ENCODE measurements at places on chromosomes 2 and 18.

GRCh38 chr2:73917696-73918207, 8.9 kb upstream of the DGUOK start:
- no peak for DNase-seq

DNA sequence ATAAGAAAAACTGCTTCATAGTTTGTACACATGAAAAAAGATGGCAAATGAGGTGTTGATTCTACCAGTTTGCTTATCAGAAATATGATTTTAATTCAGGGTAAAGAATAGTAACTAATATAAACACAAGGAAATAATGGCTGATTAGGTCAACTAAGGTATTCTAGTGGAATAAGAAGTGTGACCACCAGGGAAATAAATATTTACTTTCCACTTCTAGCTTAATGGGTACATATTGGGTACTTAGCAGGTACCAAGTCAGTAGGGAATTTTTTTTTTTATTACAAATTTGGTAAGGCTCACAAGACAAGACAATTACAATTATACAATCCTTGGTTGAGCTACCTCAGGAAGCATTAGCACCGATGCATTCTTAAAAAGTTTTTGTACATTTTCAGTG, 135.7 kb downstream of the PLEKHA3 start:
- DNase-seq = no peak

DNA sequence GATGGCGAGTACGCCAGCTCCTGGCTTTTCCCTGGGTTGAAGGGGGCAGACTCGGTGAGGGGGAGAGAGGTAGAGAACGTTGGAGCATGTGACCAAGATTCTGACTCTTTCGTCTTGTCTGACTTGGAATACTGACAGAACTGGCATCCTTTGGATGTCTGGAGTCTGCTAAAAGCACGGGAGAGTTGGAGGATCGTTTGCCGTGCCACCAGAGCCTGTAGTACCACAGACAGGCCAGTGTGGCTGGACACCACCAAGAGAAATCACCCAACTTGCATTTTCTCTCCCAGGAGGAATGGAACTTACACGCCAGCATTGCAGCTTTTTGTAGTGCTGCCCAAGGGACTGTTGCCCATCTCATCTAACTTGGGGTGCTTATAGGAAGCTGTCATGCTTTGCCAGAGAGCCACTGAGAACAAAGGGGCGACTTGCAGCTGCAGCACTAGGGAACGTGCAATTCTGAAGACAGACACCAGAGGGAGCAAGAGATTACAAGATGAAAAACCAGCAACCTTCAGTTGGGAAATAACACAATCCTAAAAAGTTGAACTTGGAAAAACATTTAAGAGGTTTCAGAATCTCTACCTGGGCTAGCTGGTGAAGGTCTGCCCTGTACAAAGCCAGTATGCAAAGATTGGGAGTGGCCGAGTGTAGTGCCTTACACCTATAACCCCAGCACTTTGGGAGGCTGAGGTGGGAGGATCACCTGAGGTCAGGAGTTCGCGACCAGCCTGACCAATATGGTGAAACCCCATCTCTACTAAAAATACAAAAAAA, 24.1 kb downstream of the PSMG2 start:
- no peak for DNase-seq

DNA sequence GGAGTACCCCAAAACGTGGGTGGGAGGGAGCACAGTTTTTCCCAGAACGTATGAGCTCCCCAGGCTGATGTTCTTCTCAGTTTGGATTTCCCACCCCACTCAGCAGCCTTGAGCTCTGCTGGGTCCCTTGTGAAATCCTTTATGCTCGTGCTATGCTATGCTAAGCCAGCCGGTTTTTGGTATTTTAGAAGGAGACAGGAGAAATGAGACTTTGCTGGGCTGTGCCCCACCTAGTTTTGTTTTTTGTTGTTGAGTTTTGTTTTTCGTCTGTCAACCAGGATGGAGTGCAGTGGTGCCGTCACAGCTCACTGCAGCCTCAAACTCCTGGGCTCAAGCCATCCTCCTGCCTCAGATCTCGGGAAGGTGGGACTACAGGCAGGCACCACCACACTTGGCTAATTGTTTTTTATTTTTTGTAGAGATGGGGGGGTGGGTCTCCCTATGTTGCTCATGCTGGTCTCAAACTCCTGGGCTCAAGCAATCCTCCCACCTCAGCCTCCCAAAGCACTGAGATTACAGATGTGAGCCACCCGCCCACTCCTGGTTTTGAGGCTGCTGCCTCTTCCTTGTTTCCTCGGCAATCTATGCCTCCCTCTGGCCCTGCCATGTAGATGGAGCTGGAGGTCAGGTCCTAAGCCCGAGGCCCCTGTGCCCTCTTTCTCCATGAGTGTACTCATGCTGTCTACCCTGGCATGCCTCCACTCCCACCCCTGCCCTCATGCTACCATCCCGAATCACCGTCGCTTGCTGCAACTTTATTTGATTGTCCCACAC, 17.5 kb upstream of the MGAT4A start:
- no peak for DNase-seq

DNA sequence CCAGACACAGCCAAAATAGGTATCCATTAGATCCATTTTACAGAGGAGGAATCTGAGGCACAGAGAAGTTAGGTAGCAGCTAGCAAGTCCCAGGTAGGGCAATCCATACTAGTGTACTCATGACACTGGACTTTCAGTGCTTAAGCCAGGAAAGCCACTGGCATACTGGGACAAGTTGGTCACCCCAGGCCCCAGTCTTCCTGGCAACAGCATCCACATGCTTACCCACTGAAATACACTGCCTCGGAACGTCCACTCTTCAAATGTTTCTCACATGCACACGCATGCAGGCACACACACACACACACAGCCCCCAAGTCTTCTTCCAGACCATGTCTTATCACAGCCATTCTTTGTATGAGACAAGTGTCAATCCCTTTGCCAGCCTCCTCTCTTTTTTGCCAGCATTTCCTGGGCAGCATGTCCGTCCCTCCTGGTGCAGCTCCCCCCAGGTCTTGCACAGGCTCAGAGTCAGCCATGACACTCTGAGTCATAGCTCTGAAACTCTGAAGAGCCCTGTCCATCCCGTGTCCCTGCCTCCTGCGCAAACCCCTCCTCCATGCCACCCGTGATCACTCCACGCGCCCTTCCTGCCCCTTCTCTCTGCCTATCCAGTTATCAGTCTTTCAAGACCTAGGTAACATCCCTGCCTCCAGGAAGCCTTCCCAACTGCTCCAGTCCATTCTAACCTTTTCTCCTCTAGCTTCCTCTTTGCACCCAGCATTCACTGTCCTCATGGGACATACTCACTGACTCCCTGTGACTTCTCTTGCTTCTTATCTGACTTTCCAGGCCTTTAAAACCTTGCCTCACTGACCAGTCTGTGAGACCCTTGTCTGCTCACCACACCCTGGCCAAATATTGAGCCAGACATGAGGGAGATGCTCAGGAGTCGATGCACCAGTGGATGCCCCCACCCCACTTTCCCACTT, 10.9 kb upstream of the TEX261 start:
- DNase-seq = no peak

DNA sequence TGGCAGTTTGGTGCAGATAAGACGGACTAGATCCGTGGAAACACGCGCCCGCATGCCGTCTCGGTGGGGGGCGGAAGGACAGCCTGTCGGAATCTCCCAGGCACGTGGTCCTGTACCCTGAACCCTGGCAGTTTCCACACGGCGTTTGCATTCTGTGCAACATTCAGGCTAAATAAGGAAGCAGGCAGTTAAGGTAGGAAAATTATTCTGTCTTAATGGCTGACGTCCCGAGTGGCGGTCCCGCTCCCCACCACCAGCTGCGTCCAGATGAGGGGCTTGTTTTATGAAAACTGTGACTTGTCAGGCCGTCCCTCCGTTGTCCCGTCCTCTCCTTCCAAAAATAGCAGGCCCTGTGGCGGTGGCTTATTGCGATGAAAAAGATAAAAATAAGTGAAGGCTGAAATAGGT, 120.2 kb downstream of the NFATC1 start:
- peak; percentile 42 for DNase-seq
